ENCODE measurements at places on chromosomes 2 and 18. TPM values are rescaled to one million over a fixed set of nuclear protein-coding genes. Genes with fewer than 3 reads are reported as not detected.

The APCDD1 gene
- 5.3 TPM for total RNA-seq

GRCh38 chr2:215529271-215529670 is 93.4 kb upstream of the FN1 start:
- DNase-seq, result no peak

- DNase-seq, result peak; percentile 13
Observed at GRCh38 chr2:173644146-173644545, 289.5 kb downstream of the CDCA7 start.

DNA sequence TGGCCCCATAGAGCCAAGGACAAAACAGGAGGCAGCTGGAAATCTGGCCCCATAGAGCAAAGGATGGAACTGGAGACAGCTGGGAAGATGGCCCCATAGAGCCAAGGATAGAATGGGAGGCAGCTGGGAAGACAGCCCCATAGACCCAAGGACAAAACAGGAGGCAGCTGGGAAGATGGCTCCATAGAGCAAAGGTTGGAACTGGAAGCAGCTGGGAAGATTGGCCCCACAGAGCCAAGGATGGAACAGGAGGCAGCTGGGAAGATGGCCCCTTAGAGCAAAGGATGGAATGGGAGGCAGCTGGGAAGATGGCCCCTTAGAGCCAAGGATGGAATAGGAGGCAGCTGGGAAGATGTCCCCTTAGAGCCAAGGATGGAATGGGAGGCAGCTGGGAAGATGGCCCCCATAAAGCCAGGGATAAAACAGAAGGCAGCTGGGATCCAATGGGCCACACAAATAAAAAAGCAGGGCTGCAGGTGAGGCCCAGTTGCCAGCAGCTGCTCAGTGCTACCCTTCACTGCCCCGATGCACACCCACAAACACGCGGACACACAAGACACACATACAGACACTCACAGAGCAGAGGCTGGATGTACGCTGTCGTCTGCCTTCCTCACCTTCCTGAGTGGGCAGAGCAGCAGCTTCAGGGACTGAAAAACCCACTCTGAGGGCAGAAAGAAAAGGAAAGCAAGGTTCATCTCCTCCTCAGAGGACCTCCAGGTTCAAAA is 505.4 kb upstream of the MYT1L start:
- DNase-seq, result no peak

DNA sequence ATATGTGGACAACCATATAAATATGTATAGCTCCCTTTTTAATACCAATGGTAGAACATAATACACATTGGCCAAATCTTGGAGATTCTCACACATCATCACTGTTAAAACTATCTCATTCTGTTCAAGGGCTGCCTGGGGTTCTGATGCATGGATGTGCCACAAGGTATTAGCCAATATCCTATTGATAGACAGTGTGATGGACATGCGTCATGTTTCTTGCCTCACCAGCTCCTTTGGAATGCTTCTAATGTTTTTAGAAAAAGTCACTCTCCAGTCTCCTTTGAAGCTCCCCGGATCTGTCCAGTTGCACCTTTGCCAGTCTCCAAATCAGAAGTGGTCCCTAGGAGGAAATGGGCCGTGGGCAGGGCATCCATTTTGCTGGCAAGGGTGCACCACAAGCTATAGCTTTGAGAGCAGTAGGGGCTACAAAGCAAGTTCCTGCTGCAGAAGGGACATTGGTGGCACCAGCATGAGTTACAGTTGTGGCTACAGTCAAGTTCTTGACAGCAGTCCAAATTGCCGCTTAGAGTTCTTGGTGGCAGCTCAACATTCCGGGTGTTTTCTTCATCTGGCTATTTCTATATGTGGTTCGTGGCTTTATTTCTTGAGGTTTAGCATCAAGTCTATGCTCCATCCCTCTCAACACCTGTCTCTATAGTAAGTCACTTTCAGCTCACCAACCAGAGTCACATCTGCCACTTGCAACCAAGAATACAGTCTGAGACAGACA is 25.1 kb upstream of the ATRAID start:
- no peak for DNase-seq

The SETBP1 gene
- 2.7 TPM for total RNA-seq

DNA sequence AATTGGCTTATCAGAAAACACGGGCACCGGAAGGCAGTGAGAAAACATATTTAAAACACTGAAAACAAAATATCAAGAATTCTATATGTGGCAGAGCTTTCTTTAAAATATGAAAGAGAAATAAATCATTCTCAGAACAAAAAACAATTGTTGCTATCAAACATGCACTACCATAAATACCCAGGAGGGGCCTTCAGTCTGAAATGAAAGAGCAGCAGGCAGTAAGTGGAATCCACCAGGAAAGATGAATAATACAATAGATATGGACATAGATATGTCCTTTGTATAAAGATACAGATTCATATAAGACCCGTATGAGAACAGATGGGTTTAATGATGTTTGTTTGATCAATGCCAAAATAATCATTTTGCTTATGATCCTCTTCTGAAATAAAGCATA is 142.0 kb downstream of the TMEM18 start:
- DNase-seq, result no peak

The FAP gene
- 3.3 TPM for total RNA-seq

DNA sequence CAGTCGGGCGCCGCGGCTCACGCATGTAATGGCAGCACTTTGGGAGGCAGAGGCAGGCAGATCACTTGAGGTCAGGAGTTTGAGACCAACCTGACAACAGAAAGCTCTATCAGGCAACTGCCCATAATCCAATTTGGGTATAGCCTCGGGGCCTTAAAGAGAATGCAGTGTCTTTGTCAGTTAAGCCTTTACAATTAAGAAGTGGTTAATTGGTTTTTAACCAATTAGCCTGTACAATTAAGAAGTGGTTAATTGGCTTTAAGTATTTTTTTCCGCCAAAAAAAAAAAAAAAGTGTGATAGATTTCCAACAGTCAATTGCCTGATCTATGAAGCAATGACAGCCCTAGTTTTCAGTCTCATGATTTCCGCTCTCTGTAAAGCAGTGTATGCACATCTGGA is 74.6 kb upstream of the NARS1 start:
- no peak for DNase-seq

DNA sequence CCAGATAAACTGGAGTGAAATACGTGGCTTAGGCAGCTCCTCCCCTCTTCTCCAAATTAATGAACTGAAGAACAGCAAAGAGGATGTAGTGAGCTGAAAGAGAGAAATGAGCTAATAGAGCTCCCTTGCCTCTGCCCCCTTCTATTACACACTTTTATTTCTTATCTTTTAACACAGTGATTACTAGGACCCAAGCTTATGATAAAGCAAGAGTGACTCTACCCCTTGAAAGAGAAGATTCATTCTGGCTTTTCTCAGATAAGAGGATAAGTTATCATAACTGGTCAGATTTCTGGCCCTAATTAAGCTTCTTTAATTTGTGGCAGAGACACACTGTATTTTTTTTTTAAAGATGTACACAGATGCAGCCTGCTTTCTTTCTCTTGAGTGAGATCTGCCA is 102.2 kb downstream of the MSTN start:
- no peak for DNase-seq

DNA sequence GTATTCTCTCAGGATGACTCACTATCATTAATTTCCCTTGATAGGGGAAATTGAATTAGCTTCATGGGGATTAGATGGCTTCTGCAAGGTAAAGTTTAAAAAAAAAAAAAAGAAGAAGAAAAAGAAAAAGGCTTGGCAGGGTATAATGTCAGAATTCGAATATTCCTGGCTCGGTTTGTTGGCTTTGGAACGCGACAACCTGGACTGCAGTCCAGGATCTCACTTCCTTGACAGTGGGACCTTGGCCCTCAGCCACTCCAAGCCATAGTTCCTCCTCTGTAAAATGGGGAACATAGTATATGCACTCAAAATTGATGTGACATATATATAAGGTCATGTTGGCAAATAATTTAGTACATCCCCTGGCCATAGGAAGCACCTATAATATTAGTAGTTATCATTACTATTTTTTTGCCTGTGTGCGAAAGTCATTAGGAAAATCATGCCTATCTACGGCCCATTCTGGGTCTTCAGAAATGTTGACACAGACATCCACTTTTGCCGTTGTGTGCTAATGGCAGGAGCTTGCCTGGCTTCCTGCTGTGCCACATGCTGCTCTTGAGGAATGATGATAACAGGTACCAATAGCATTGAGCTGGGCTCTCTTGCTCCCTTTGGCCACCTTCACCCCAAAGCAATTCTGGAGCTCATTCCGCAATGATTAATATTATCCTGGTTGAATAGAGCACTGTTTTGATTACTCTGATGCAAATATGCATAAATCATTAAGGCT is 97.9 kb downstream of the MTCL1 start:
- DNase-seq, result no peak

The LOXHD1 gene
- not detected for total RNA-seq

- no peak for DNase-seq
Observed at GRCh38 chr2:102181919-102182635, 4.7 kb upstream of the IL1RL2 start.
